ENCODE measurements at places on chromosomes 1 and 21.

DNA sequence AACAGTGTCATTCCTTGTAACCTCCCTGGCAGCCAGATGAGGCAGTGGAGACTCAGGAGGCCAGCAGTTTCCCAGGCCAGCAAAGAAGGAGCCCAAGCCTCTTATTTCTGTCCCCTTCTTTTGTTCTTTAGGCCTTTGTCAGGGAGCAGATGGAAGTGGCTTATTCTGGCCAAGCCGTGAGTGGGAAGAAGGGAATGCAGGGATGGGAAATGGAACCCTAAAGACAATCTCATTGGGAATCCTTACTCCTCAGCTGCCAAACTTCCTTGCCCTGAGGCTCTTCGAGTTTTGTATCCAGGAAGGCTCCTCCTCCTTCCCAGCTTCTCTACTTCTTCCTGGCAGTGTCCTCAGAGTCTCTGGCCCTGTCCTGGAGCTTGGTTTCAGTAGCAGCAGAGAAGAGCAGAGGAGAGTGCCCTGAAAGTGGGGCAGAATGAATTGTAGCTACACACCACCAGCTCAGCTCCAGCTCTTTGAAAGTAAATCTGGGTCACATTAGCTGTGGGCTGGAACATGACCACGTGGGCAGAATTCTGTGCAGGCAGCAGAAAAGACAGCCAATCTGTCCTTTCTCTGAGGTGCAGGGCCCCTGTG lies 63.9 kb downstream of the NDUFS5 start:
- peak; percentile 11 for DNase-seq

DNA sequence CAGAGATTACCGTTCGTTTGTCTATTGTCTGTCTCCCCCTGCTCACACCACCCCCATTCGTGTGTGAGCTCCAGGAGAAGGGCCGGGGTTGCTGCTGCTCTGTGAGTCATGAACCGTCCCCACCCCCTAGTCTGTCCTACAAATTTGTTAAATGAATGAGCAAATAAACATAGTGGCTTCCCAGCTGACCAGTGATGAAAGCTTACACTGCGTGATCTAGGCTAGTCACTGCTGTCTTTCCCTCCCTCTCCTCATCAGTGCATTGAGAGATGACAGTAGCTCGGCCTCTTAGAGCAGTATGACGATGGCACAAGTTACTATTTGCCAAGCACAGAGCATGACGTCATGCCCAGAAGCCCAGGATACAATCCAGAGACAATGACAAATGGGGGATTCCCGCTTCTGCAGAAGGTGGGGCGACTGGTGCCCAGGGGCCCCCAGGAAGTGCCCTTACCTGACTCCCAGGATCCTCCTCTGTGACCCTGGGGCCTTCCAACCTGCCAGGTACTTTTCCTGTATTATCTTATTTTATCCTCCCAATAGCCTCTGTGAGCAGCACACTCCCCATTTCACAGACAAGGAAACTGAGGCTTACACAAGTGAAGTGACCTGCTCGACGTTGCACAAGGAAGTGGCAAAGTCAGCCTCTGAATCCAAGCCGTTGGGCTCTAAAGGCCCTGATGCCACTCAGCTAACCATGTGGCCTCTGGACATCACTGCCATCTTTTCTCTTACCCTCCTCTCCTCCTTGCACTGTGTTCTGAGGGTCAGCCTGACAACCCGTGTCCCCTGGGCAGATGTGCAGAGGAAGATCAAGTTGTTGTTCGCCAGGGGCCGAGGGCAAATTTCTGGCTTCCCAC lies 8.6 kb upstream of the EPHA2 start:
- no peak for DNase-seq

DNA sequence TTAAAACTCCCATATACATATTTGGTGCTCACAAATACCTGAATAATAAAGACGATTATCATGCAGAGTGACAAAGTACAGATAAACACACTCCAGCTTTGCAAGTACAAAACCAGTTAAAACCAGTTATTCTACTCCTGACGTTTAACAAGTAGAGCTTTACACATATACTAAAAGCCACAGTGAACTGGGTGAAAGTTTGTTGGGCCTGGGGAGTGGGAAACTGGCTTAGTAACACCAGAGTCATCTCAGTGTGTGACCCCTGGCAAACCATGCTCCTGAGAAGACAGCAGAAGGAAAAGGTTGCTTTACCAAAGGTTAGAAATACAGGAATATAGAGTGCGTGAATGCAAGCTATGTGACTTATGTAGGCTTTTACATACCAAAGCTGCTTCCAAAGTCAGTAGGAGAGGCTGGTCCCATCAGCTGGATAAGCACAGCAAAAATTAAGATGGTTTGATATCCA lies 148.1 kb downstream of the NRIP1 start:
- DNase-seq = no peak

- no peak for DNase-seq
These were observed 33.2 kb upstream of the SERBP1 start for GRCh38 chr1:67463298-67463955.

GRCh38 chr1:59915516-59915915 lies 11.1 kb downstream of the CYP2J2 start:
- no peak for DNase-seq

DNA sequence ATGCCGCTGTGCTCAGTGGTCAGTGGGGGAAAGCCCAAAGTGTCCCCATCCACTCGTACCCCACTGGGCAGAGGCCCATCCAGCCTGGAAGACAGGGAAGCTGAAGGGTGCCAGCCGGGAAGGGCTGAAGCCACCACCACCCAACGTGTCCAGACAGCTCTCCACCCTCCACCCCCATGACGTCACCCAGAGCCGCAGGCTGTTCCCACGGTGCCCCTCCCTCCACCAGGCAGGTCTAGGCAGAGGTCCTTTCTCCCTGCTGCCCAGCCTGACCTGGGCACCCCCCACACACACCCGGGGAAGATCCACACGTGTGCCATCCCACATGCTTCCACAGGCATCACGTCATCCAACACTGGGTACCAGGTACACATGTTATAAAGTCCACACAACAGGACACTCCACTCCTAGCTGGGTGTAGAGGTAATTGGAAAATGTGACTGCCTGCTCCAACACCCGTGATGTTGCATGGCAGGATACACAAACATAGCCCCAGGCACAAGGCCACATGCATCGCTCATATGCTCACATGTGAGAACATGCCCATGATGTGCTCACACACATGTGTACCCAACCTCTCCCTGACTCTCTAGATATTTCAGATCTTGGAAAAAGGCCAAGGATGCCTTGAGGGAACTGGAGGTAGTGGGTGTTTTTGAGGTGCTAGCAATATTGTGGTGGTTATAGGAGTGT lies 5.1 kb upstream of the ARHGAP30 start:
- no peak for DNase-seq

GRCh38 chr1:90993245-90993644 lies 28.6 kb downstream of the ZNF644 start:
- no peak for DNase-seq

DNA sequence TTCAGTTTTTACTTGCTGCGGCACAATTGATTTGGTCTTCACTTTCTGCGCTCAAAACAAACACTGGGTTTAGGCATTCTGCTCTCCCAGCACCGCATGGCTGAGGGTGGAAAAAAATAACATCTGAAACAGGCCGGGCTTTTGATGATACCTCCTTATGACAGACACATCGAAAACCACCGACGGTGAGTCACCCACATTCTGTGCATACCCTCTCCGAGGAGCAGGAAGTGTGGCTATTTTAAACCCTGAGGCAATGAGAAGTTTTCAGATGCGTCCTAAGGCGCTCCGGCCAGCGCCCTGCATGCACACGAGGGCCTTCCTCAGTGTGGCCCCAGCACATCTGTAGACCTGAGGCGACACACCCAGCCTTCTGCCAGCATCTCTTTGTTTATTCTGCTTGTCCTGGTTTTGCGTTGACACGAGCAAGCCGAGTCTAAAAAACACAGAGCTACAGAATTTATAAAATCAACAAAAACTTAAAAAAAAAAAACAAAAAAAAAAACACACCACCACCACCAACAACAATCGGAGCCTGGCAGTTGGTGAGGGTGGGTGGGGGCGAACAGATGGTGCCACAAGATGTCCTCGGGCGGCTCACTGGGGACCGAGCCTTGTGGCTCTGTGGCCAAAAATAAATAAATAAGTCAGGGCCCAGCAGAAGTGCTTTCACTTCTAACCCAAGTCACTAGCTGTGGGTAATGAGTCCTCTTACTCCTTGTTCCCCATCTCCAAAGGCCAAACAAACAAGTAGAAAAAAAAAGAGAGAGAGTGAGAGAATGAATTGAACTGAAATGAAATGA lies 162.6 kb upstream of the IRF2BP2 start:
- DNase-seq = peak; percentile 90

DNA sequence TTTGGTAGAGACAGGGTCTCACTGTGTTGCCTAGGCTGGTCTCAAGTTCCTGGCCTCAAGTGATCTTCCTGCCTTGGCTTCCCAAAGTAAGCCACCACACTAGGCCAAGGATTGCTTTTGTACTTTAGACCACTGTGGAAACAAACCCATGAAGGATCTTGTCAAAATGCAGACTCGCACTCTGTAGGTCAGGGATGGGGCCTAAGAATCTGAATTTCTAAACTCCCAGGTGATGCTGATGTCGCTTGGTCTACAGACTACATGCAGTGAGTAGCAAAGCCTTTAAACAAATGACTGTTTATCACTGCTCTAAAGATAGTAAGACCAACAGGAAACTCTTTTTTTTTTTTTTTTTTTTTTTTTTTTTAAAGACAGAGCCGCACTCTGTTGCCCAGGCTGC lies 54.1 kb upstream of the MUTYH start:
- no peak for DNase-seq

- no peak for DNase-seq
These were observed 13.7 kb upstream of the MARK1 start for GRCh38 chr1:220514256-220514655.

- no peak for DNase-seq
These were observed 859 bp upstream of the ANGPTL1 start for GRCh38 chr1:178871551-178872320.

DNA sequence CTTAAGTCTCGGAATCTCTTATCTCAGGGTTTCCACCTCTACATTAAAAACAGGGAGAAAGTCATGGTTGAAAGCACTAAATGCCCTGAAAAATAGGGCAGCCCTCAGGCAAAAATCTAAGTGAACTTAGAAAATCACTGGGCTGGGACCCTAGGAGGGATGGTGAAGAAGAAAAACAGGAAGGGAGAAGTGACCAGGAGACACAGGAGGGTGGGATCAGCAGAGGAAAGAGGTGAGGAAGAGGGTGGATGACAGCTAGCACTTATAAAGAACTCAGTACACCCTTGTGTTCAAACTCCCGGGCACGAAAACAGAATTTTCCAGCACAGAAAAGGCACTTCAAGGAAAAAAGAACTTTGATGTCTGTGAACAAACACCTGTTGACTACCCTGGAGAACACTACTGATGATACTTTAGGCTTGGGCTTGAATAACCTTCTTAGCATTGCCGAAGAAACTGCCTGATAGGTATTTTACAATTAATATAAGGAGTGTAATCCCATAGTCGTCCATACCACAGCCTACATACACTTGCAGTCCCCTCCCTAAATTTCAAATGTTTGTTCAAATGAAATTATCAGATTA lies 2.0 kb downstream of the CHML start:
- DNase-seq = no peak

GRCh38 chr1:50661626-50662025 lies 238.4 kb upstream of the DMRTA2 start:
- no peak for DNase-seq

- no peak for DNase-seq
These were observed 15.1 kb downstream of the MIGA1 start for GRCh38 chr1:77794550-77794949.

GRCh38 chr1:244082969-244083368 lies 31.9 kb downstream of the ZBTB18 start:
- no peak for DNase-seq

GRCh38 chr1:30508611-30509010 lies 214.8 kb downstream of the MATN1 start:
- no peak for DNase-seq

GRCh38 chr1:187788718-187789117 lies 960.0 kb downstream of the PLA2G4A start:
- DNase-seq = no peak

DNA sequence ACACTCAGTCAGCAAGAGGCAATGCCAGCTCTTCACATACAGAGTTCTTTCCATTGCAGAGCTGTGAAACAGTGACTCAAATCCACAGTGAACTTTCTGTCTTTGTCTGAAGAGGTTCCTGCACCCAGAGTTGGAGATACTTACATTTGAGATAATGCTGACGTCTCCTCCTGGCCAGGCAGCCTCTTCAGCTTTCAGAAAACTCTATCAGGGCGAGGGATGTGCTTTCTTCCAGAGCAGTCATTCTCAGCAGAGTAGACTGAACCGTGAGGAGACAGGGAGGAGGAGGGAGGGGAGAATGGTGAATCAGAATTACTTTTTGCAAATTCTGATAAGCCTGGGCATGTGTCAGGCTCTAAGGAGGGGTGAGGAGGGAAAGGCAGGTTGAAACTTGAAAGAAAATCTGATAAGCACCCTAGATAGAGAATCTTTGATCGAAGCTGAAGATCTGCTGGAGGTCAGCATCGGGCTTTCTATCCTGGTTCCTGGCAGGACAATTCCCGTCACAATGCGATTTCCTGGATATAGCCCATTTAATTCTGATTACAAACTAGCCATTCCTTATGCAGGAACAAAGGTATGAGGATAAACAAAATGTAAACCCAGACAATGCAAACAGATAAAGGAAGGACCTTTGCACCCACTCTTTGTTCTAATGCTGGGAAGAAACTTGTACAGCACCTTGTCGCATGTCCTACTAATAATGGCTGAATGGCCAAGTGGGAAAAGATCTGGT lies 18.9 kb upstream of the NID1 start:
- DNase-seq = no peak

- DNase-seq = no peak
These were observed 24.7 kb downstream of the SLC6A17 start for GRCh38 chr1:110174961-110175360.

DNA sequence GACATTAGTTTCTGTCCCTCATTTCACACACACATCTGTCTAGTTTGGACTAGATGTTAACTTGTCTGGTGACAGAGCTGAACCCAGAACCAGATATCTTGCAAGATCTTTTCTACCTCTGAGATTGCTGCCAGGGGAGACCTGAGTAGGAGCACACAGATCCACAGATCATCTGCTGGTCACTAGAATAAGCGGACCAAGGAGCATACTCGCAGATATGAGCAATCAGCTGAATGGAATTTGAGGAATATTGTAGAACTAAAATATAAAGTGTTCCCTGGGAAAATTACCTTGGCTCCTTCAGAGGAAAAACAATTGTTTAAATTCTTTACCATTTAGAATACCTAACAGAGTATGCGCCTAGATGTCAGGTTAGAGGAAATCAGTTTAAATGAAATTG lies 90.7 kb downstream of the TNFSF18 start:
- no peak for DNase-seq

GRCh38 chr1:233673261-233673946 lies 59.5 kb downstream of the KCNK1 start:
- DNase-seq = no peak
